ENCODE measurements at places on chromosomes 7 and 10.

DNA sequence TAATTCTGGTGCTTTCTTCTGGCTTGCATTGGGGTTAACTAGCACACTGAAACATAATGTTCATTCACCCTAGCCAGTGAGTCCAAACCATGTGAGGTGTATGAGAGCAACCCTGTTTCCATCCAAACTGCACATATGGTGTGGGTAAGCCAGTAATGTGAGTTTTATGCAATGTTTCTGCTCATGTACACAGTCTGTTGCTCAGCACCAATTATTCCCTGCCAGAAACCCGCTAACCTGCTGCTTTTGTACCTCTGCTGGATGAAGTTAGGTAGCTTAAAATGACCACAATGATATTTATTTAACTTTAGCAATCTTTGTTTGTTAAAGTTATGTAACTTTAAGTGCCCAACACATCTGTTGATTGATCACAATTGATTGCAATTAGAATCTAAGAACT lies 93.7 kb upstream of the RPA3 start:
- DNase-seq = no peak

GRCh38 chr10:126465771-126466170 lies 77.5 kb upstream of the ADAM12 start:
- no peak for DNase-seq

GRCh38 chr7:108348913-108349312 lies 107.3 kb downstream of the NRCAM start:
- no peak for DNase-seq

GRCh38 chr10:45495438-45496152 lies 121.6 kb downstream of the ALOX5 start:
- DNase-seq = no peak

DNA sequence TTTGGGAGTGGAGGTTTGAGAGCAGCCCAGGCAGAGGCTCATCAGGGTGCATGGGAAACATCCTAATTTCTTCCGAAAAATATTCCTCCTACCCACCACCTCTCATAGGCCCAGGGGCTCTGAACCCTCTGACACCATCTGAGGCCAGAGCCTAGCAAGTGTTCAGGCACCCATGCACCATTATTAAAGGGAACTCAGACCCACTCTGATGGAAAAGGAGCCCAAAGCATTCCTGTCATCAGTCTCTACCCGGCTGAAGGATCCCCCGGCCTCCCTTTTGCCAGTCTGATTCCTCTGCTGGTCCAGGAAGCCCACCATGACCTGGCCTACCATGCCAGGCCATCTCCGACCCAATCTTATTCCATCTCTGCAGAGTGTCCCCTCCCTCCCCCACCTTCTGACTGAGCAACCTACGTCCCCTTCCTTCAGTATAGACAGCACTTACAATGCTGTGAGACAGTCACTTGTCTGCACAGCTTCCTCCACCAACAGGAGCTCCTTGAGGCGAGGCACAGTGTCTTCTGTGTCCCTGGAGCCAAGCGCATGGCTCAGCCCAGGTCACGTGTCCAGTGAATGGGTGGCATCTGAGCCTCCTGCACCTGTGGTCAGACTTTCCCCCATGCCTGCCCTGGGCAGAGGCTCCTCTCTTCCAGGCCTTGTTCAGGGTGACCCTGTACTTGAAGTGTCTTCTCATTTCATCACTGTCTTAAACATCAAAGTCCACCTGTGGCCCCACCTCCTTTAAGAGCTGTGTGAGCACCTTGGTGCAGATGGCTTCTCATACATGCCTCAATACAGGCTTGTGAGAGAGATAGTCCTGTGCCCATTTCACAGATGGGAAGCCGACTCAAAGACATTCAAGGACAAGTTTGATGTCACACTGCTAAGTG lies 889 bp upstream of the GPR15LG start:
- DNase-seq = no peak

DNA sequence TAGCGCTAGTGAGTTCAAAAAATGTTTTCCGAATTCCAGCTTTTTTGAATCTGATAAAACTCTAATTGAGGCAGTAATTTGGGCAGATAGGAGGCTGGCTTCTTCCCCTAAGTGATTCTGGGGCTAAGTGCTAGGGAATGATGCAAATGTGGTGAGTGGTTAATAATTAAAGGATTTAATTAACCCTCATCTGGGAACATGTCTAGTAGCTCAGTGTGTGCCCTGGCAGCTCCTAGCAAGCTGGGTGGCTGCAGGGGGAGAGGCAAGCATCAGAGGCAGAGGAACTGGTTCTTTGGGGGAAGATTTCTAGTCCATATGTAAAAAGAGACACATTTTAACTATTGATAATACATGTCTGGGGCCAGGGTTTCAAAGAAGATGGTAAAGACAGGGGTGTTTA lies 354.5 kb downstream of the WDR11 start:
- no peak for DNase-seq

Measured in naive thymus-derived CD8-positive, alpha-beta T cell (primary cell).